Central memory CD4-positive, alpha-beta T cell (primary cell): ENCODE measurements at places on chromosomes 2 and 18.

- peak; percentile 24 for DNase-seq
Observed at GRCh38 chr2:9422321-9423099, 818 bp downstream of the ITGB1BP1 start.

DNA sequence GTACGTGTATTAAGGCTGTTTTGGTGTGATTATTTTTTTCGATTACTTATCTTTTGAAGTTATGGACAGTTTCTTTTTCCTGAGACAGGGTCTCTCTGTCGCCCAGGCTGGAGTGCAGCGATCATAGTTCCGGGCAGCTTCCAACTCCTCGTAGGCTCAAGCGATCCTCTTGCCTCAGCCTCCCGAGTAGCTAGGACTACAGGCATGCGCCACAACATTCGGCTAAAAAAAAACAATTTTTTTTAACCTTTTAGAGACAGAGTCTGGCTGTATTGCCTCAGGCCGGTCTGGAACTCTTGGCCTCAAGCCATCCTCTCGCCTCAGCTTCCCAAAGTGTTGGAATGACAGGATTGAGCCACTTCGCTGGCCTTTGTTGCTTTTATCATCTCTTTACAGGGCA is 945 bp downstream of the HAT1 start:
- DNase-seq: no peak

DNA sequence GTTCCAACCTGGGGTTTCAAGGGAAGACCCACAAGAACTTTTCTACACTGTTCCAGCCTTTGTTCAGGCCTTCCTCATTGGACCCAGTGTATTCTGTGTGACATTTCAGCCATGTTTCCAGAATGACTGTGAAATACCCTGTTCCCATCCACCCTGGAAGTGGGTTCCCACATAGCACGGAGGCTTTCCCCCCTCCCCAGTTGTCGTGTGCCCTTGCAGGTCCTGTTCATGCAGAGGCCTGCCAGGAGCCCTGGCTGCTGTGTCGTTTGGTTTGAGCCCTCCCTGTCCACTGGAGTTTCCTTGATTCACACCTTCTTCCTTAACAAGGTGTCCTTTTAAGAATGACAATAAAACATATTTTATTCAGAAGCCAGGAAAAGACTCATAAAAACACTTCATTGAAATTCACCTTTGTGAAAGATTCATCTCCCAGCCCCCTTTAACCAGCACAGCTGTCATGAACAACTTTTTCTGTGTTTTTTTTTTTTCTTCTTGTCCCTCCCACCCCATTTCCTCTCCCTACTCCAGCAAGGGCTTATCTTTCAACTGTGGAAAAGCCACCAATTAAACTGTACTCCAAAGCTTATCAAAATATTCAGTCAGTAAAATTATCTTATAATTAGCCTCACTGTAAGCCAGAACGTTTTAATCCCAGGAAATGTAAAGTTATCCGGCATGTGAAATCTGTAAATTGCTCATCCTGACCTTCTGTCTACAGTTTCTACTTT is 106.4 kb downstream of the ACOXL start:
- no peak for DNase-seq

- no peak for DNase-seq
Observed at GRCh38 chr2:10078704-10079265, 1.4 kb downstream of the CYS1 start.

- no peak for DNase-seq
Observed at GRCh38 chr18:13217971-13218367, 591 bp upstream of the LDLRAD4 start.

DNA sequence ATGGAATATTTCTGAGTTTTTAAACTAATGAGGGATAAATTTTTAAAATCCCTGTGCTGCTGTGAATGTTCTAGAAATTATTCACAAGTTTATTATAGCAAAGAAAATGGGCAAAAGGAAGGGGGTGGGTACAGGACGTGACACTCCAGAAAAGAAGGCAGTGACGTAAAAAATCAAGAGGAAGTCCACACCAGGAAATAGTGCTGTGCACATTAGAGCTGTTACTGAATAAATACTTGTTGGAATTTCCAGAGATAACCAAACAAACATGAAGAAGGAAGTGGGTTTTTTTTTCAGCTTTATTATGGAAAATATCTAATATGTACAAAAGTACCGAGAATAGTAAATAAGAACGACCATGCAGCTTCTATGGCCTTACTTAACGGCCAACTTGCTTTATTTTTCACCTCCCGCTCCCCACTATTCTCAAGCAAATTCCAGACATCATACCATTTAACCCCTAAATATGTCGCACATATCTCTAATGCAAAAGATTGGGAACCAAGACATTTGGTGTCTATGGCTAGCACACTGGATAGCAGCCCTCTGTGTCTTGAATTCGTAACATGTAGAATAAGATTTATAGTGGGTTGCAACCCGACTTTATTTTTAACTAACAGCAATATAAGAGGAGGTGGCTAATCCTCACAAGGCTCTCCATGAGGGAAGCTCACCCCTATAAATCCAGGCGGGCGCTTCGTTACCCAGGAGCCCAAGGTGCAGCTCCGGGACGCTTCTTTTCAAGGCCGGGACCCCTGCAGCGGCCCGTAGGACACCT is 580 bp upstream of the NDUFV2 start:
- DNase-seq: peak; percentile 67

DNA sequence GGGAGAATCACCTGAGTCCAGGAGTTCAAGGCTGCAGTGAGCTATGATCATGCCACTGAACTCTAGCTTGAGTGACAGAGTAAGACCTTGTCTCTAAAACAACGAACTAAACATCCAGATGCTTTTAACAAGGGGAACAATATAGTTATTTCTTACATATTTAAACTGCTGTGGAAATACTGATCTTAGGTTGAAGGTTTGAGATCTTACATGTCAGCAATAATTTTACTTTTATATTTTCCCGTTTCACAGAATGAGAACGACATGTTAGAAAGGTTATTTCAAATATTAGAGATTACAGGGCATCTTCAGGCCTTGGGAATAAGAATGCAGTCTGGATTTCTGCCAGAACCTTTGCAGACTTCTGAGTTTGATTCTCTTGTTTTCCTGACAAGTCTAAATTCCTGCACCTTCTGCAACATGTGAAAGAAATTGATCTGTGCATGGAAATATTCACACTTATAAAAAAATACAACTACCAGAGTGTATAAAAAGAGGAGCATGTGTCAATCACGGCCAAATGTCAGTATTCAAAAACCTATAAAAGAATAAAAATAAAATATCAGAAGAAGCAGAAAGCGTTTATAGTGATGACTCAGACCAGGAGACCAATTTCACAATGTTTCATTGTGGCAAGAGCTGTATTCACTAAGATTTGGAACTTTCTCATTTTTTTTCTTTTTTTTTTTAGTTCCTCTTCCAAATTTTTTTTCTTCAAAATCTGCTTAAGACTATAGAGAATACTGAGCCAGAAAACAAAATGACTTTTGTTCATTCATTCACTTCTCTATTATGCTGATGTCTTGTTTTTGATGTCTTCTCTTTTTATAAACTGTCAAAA is 29.6 kb downstream of the COLEC12 start:
- no peak for DNase-seq

DNA sequence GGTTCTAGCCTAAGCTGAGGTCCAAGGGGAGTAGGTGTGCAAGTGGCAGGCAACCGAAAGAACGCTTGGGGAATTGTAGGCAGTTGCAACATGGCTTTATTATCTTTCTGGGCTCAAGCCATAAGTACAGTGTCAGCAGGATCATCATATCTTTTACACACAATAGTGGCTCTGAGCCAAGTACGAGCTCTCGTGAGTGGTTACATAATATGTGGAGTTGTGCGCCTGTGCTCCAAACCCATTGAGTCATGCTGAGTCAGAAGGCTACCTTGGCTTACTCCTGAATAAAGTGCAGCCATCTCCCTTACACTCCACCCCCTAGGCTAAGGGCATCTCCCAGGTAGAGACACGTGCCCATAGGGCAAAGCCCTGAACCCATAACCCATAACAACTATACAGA is 233.9 kb downstream of the SATB2 start:
- no peak for DNase-seq

DNA sequence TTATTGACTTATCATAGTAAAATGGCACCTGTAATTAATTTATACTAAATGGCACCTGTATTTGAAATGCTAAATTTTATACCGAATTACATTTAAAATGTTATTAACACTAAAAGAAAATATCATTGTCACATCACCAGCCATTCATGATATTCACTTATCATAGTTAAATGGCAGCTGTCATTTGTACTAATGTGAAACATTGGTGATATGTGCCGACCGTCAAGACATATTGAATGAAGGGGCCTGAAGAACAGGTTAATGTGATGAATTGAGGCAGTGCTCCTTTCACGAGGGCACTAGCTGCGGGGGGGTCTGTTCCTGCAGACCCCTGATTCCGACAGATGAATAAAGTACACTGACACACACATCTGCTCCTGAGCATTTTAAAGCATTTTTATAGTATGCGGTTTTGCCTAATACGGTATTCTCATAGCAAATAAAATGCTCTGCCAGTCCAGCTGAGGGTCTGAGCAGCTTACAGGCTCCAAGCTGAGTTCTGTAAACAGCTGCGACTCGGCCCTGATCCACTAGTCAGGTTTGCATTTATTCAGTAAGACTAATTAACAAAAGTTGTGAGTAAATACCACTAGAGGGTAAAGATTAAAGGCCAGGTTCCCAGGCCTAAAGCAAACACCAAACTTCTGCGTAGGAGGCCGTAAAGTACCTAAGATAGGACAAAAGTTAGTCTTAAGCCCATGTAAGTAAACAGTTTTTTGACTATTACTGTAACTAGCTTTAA is 593.4 kb upstream of the NETO1 start:
- no peak for DNase-seq

DNA sequence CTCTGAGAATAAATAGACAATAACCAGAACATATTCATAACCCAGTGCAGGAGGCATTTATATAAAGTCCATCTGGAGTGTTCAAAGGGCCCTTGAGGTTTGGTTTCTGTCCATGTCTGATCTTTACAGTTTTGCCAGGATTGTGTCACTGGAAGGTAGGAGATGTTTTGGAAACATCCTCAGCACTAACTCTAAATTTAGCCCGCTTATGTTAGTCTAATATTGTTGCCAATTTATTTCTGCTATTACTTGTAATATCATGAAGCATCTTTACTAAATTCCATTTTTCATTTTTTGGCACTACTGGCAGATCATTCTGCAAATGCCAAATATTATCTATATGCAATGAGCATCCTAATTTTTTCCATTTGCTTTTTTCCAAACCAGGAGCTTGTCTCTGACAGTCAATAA is 22.4 kb upstream of the REV1 start:
- no peak for DNase-seq

GRCh38 chr2:75515584-75516368 is 45.0 kb downstream of the EVA1A start:
- DNase-seq: no peak

GRCh38 chr2:106339609-106340008 is 128.6 kb downstream of the RGPD3 start:
- DNase-seq: no peak

- DNase-seq: no peak
Observed at GRCh38 chr2:196249860-196250259, 78.5 kb upstream of the STK17B start.

GRCh38 chr2:120940319-120940696 is 204.6 kb downstream of the GLI2 start:
- DNase-seq: no peak

DNA sequence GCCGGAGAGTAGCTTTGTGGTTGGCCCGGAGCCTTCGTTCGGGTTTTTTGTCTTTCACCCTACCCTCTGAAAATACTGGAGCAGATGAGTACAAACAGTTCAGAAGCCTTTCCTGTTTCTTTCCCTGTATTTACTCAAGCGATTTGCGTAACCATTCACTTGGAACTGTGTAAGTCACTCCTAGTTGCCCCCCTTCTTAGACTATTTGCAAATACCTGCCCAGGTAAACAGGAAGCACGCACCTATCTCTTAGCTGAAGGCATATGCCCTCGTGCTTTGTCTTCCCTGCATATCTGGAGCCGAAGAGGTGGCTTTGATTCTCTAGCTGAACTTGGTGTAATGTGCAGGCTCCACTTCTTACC is 1.4 kb downstream of the KCNS3 start:
- DNase-seq: no peak

- no peak for DNase-seq
Observed at GRCh38 chr18:43875511-43875910, 598.2 kb upstream of the SYT4 start.

DNA sequence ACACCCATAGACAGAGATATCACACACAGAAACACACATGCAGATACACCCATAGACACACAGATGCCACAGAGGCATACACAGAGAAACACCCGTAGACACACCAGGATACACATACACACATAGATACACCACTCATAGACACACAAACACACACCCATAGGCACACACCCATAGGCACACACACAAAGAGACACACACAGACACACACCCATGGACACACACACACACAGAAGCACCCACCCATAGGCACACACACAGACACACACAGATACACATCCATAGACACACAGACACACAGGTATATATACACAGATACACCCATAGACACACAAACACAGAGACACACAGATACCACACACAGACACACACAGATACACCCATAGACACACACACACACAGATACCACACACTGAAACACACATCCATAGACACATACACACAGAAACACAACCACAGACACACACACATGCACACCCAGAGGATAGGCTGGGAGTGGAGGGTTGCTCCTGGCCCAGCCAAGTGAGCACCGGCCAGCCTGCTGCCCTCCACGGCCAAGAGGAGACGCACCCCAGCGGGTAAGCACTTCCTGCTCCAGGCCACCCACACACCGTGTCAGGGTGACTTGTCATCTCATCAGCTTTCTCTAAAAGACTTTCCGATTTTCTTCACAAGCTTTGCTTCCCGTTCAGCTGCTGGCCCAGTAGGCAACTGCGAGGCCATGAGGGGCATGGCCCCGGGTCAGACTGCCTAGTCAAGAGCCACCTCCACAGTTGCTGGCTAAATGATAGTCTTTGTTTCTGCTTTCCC is 14.1 kb upstream of the CNNM3 start:
- peak; percentile 10 for DNase-seq

- DNase-seq: peak; percentile 75
Observed at GRCh38 chr2:238256594-238257104, 16.8 kb upstream of the HES6 start.

DNA sequence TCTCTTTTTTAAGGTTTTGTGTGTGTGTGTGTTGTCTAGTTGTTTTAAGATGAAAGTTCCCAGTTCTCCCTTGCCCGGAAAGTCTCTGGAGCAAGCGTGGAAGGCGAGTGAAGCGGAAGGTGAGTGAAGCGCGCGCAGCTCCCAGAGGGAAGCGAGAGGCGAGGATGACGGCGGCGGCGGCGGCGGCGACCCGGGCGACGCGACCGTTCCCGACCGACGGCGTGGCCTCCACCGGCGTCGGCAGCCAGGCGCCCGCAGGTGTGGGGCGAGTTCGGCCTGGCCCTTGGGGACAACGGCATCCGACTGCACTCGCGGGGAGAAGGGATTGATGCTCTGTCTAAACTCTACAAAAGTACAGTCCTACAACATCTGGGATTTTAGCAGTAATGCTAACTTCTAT is 321.9 kb downstream of the CELF4 start:
- DNase-seq: no peak
